ENCODE measurements at places on chromosomes 16 and 17.

- no peak for DNase-seq
These were observed 96.1 kb downstream of the ZNF778 start for GRCh38 chr16:89313583-89313982.

DNA sequence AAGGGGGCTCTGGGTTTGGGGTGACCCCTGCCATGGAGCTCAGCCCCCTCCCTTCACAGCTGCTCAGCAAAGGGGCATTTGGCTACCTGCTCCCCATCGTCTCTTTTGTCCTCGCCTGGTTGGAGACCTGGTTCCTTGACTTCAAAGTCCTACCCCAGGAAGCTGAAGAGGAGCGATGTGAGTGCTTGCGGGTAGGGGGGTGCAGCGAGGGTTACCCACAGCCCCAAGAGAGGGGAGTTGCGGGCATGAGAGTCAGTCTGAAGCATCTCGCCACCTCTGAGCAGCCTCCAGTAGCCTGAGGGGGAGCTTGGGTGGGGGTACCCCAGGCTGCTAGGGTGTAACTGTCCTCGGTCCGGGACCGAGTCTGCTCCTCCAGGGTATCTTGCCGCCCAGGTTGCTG, 6.8 kb upstream of the TCAP start:
- no peak for DNase-seq

- DNase-seq = no peak
These were observed 1.6 kb downstream of the IL21R start for GRCh38 chr16:27403601-27403992.

DNA sequence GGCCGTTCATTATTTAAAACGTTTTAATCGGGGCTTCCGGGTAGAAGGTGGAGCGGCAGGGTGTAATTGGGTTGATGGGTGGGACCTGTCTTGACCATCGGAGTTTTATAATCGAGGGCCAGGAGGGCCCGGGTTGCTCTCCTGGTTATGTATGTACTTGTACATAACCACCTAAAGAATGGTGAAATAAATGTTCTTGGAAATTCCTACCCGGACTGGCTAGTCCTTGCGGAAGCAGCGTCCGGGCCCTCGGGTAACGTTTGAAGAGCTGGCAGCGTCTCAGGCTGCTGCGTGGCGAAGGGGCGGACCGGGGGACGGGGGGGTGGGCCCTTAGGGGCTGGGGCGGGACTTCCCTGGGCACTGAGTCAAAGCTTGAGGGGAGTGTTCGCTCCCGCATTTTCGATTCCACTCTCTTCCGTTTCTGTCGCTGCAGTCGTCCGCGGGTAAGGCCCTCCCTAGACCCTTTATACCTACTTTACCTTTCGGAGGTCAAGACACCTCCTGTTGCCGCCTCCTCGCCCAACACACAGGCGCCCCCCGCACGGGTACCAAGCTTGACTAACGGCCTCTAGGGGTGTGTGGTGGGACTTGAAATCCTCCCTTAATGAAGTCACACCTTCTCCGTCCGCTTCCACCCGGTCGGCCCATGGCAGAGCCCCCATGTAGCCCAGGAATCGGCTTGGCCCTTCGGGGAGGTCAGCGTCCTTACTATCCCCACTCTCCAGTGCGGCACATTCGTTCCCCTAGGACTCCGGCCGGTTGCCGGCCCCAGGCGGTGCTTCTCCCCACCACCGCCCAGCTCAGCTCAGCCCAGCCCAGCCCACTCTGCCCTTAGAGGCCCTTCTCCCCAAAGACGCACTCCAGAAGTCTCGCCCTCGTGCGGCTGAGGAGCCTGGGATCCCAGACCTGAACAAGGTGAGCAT, at the start of gene TMEM106A:
Gene TMEM106A (plus strand): TSS at position 396 of the 923 bp plus-strand sequence. CDS start 1,167 bp downstream, outside the sequence.
- peak; percentile 75 for DNase-seq

- no peak for DNase-seq
These were observed 4.6 kb downstream of the UTS2R start for GRCh38 chr17:82376042-82376730.

- peak; percentile 75 for DNase-seq
These were observed 32.8 kb downstream of the MYO15A start for GRCh38 chr17:18141210-18141803.

DNA sequence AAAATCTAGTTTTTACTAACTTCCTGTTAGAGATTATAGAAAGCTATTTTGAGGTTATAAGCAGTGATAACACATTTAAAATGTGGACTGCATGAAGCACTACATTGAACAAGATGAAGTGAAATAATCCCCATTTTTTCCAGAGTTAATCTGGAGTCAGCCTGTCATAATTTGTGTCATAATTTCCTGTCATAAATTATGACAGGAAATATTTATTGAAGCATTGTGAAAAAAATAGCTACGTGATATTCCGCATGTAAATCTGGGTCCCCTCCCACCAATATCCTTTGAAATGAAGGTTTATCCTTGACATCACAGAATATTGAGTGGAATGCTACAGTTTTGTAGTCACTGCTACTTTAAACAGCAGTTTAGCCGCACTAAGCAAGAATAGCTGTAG, 40.1 kb downstream of the OMG start:
- DNase-seq = no peak

DNA sequence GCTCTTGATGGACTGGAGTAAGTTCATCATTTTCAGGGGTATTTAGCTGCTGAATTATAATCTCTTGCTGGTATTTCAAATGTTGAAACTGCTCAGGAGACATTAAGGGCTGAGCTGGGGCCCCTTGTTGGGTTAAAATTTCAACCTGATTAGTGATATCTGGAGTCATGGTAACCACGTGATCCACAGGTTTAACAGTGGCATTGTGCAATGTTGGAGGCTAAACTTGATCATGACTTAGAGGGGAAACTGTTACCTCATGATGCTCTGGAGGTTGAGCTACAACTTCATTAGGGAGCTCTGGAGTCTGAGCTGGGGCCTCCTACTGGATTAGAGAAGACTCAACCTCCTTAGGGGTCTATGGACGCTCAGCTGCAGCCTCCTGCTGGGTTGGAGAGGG, 17.2 kb upstream of the MPP2 start:
- DNase-seq = no peak

DNA sequence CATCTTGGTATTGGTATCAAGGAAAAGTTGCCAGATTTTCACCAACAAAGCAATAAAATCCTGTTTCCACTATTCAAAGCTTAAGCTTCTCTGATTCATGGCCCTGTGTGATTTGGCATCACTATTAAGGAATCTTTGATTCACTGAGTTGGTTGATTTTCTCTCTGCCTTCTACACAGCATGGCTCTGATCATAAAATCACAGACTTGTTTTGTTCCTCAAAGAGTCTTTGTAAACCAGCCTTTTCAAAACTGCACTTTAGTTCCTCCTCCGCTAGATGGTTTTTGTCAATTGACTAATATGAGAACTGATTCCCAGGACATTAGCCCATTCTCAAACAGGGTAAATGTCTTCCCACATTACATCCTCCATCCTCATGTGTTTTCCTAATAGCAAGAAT, 197.6 kb downstream of the DNAH9 start:
- DNase-seq = no peak

- DNase-seq = no peak
These were observed 104.6 kb upstream of the GPR139 start for GRCh38 chr16:20178297-20178696.

DNA sequence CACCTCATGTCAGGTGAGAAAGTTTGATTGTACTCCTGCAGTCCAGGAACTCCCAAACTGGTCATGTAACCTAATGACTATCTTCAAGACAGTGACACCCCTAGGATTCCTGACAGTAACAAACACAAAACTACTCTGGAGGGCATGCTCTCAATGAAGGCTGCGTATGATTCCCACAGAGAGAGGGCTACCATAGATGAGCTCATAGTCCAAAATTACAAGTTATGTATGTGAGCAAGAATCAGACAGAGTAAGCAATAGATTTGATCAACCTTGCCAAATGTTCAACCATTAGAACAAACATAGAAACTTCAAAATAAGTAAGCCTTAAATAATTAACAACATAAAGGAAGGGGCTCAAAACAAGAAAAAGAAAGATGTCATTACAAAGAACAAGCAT, 158.1 kb downstream of the COPRS start:
- DNase-seq = no peak

DNA sequence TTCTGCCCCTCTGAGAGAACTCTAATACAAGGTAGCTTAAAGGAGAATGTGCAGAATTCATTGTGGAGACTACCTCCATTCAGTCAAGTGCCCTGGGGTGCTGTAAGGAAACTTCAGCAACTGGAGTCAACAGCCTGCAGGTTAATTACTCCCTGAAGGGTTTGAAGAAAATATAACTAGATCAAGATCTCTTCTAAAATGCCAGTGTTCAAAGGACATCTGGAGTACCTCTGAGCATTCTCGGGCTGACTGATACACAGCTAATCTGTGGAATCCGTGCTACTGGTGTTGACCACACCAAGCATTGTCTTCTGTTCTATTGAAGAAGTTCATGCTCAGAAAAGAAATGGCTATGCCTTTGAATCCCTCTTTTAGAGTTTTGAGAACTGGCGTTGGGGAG, 11.5 kb upstream of the ATXN1L start:
- DNase-seq = no peak

DNA sequence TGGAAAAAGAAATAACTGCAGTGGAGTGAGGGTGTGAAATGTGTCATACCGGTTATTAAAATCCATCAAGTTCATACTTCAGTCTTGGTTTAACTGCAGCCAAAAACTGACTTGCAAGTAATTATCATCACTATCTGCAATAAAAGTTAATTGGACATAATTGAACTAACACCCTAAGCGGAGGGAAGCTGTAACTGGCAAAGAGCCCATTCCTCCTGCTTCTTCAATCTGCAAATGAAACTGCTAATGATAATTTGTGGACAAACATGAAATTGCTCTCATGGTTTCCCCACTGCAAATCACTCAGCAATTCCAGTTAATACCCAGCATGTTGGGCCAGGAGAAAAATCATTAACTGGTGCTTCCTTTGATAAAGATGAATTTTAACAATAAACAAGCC, 46.5 kb downstream of the FAM222B start:
- no peak for DNase-seq

Measured in RKO (cell line).